Stimulated activated CD4-positive, alpha-beta T cell treated with anti-CD3 and anti-CD28 coated beads, Interleukin-4, amount 100 ng/mL, for 1 hour (primary cell): ENCODE measurements at places on chromosomes 16 and 17.
A peak's percentile ranks its signal among the peaks of the same experiment; 100 is the strongest.

DNA sequence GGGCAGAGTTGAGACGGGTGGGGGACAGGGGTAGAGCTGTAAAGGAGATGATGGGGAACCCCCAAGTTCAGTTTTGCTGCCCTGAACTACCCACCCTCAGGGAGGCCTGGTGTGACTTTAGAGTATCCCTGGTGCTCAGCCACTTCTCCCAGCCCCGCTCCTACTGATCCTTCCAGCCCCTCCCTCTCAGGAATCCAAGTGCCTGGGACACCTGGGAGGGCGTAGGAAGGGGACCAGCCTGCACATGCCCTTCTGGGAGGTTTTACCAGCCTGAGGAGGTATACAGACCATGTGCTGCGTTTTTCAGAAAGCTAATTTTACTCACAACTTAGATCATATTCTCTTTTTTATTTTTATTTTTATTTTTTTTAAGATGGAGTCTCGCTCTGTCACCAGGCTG, 4.1 kb downstream of the ST6GALNAC2 start:
- no peak for DNase-seq

GRCh38 chr17:68969101-68969500, 13.9 kb upstream of the ABCA8 start:
- DNase-seq, result no peak

DNA sequence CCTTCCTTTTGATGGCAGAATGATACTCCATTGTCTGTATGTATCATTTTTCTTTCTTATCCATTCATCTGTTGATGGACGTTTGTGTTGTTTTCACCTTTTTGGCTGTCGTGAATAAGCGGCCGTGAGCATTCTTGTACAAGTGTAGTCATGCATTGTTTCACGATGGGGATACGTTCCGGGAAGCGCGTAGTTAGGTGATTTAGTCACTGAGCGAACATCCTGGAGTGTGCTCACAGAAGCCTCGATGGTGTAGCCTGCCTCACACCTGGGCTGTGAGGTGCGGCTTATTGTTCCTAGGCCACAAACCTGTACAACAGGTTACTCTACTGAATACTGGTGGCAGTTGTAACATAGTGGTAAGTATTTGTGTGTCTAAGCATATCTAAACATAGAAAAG, 136.5 kb downstream of the CMIP start:
- DNase-seq, result no peak

- no peak for DNase-seq
These were observed 33.0 kb downstream of the C16orf54 start for GRCh38 chr16:29712809-29713208.

- peak; percentile 62 for DNase-seq
These were observed 60.0 kb upstream of the MPHOSPH6 start for GRCh38 chr16:82229800-82230619.

GRCh38 chr17:2338315-2338657, 985 bp downstream of the SGSM2 start:
- no peak for DNase-seq

DNA sequence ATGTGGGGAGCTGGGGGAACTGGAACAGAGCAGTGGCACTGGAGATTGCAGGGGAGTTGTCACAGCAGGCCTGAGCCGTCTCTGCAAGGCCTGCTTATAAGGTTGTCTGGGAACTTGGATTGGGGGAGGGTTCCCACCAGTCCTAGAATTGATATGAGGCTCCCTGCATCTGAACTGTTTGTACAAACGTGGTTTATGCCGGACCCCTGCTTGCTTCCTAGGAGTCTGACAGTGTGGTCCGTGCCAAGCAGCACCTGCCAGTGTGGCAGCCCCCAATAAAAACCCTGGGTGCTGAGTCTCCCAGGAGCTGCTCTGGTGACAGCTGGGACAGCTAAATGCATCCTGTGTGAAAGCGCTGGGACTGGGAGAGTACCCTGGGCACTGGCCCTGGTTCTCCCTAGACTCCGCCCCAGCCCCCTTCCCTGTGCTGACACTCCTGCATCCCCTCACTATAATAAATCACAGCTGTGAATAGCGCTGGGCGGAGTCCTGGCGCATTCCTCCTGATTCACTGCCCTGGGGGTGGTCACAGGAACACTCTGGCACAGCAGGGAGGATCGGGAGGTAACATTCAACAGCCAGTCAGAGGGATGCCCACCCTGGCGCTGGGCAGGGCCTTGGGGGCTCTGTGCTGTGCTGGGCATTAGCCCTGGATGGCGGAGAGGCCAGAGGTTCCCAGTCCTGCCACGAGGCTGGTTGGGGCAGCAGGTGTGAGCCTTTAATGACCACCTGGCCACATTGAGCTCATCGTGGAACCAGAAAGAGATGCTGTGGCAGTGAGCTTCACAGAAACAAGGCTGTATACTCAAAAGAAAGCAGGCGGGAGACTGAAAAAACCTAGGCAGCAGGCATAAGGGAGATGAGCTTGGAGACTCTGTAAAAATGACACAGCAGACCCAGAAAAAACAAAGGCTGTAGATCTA, 45.6 kb downstream of the RMI2 start:
- DNase-seq, result no peak

DNA sequence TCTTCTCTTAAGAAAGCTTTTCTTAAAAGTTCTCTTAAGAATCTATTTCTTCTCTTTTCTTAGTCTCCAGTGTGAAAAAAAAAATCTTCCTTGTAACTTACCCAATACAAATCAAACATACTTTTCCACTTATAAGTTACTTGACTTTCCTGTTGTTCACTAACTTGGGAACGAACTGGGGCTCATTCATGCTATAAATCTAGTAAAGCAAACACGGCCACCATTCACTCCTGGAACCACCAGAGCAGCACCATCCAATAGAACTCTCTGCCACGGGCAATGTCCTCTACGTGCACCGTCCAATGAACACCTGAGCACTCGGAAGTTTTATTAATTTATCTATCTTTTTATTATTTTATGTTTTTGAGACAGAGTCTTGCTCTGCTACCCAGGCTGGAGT, 20.8 kb downstream of the SRP68 start:
- no peak for DNase-seq

DNA sequence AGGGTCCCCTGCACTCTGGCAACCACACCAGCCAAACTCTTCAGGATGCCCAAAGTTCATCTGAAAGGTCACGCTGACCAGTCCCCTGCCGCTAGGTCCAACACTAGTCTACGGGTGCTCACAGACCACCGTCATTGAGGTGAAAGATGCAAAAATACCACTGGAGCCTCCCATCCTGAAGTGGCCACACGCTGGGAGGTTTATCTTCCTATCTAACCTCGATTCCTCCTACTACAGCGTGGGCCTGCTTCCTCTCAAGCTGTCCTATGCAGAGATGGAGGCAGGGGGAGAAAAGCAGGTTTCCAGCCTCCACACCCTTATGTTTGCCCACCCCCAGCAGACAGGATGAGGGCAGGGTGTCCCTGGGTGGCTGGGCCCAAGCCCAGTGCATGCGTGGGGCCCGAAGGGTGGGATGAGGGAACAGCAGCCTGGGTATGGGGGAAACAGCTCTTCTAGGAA, 6.3 kb downstream of the SRCIN1 start:
- DNase-seq, result no peak

DNA sequence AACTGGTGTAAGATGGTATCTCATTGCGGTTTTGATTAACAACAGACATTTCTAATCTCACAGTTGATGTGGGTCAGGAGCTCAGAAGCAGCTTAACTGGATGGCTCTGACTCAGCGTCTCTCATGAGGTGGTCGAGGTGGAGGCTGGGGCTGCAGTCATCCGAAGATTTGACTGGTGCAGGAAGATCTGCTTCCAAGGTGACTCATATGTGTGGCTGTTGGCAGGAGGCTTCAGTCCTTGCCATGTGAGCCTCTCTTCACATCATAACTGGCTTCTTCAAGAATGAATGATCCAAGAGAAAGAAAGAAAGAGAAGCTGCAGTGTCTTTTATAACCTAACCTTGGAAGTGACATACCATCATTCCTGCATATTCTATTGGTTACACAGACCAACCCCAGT, 376.1 kb downstream of the SEC14L1 start:
- no peak for DNase-seq

- no peak for DNase-seq
These were observed 57.6 kb upstream of the KIF2B start for GRCh38 chr17:53765129-53765528.

- DNase-seq, result no peak
These were observed 164.4 kb upstream of the ANKFN1 start for GRCh38 chr17:55988861-55989260.

- DNase-seq, result no peak
These were observed 278.3 kb downstream of the SEC14L1 start for GRCh38 chr17:77419095-77419494.

DNA sequence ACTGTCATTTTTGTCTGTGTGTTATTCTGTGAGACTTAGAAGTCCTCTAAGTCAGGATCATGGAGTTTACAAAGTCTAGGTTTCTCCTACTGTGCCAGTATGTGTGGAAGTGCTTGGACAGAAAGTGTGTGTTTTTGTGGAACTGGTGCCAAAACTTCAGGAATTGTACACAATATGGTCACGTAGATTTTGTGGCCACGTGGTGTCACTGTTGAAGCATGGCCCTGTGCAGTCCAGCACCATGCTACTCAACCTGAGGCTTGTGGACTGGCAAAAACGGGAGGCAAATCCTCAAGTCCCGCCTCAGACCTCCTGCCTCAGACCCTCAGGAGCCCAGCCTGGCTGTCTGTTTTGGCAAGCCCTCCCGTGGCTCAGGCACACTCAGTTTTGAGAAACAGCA, 16.7 kb upstream of the ALKBH5 start:
- DNase-seq, result no peak

DNA sequence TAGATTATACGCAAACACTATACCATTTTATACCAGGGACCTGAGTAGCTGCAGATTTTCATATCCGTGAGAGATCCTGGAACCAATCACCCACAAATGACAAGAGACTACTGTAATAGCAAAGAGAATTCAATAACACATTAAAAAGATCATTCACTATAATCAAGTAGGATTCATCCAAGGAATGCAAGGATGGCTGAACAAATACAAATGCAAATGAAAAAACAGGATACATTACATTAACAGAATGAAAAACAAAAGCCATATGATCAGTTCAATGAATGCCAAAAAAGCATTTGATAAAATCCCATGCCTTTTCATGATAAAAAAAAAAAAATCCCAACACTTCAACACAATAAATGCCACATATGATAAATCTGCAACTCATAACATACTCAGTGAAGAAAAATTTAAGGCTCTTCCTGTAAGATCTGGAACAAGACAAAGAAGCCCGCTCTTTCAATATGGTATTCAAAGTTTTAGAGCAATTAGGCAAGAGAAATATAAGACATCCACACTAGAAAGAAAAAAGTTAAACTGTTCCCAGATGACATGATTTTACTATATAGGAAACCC, 29.0 kb downstream of the N4BP1 start:
- no peak for DNase-seq

DNA sequence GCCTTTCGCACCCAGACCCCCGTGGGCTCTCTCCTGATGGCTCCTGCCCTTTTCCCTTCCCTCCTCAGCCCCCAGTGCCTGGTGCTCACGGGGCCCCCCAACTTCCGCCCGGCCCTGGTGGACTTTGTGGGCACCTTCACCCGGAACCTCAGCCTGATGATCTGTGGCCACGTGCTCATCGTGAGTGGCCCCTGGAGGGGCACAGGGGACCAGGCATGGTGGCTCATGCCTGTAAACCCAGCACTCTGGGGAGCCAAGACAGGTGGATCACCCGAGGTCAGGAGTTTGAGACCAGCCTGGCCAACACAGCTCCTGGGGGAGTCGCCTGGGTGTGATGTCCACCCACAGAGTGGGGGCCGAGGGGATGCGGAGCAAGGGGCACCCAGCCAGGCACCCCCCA, 21.3 kb downstream of the SLC12A3 start:
- no peak for DNase-seq

- DNase-seq, result no peak
These were observed 228.1 kb downstream of the BCAS3 start for GRCh38 chr17:60905709-60906108.

- no peak for DNase-seq
These were observed 77.9 kb downstream of the SDR42E1 start for GRCh38 chr16:81933361-81933760.

DNA sequence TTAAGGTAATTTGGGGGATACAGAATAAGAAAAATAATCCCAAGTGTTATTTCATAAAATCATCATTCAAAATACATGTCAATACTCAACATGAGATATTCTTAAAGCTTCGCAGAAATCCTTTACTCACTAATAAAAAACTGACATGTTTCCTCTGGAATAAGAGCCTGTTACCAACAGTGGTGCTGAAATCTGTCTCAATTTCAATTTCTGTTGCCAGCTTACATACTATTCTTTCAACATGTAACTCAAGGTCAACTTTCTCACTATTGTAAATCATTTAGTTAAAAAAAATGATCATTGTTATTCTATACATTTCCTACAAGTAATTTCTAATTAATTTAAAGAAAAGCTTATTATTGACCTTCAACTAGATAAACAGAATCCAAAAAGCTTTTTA, 67.9 kb downstream of the CEP95 start:
- no peak for DNase-seq

GRCh38 chr16:77660311-77660710, 62.0 kb upstream of the NUDT7 start:
- DNase-seq, result no peak

GRCh38 chr16:10322723-10323527, 62.9 kb upstream of the ATF7IP2 start:
- DNase-seq, result no peak

DNA sequence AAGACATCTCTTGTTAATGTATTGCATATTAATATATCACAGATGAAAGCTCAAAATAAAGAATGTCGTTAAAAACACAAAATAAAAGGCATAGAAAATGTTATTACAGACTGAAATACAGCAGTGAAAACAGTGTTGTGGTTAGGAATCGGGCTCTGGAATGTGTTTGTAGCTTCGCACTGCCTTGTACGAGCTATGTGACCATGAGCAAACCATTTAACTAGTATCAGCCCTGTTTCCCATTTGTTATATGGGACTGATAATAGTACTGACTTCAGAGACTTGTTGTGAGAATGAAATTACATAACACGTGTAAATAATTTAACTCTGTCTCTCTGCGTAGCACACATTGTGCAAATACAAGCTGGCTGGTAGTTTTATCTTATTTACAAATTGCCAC, 648 bp upstream of the RBFOX1 start:
- no peak for DNase-seq

GRCh38 chr17:57486882-57487301, 230.6 kb downstream of the MSI2 start:
- no peak for DNase-seq

GRCh38 chr16:62926121-62926801, 890.0 kb upstream of the CDH8 start:
- no peak for DNase-seq

DNA sequence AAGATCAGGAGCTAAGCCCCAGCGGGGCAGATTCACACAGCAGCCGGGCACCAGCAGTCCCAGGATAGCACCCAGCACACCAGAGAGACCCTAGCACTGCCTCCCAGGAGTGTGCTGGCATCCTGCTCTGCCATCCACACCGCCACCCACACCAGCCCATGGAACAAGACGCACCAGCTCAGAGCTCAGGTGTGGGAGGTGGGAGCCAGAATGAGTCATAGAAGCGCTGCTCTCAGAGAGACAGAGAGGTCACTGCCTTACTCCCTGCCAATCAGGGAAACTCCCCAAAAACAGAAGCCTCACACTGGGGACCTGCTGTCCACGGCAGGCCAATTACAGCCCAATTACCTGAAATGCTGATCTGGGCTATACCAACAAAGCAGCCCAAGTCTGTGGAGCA, 64.9 kb downstream of the CDYL2 start:
- no peak for DNase-seq
